ENCODE measurements at places on chromosomes 4 and X. TPM values are rescaled to one million over a fixed set of nuclear protein-coding genes. Genes with fewer than 3 reads are reported as not detected.

The TCP11X2 gene
- 0.22 TPM for total RNA-seq

DNA sequence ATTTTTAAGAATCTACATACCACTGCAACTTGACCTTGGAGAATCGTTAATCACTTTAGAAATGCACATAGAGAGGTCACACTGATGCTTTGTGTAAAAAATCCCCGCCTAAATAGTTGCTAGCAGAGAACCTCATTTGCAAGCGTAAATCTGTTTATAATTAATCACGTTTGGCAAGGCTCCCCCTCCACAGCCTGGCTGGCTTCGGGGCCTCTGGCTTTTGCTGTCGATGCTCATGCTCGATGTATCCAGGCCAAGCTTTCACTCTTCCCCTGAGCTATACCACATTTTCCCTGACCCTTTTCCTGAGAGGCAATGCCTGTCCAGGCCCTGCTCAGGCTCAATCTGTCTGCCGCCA is 23.4 kb downstream of the CYTL1 start:
- peaks cover 10% of the 10 kb centered on the region for H3K4me1 ChIP-seq
- no peak overlapping the region for H3K27ac ChIP-seq
- H3K27me3 ChIP-seq, result no peaks in the 10 kb centered on the region
- no peak for DNase-seq

GRCh38 chr4:38049545-38050170 is 89.5 kb downstream of the PTTG2 start:
- peaks cover 8% of the 10 kb centered on the region for H3K4me1 ChIP-seq
- DNase-seq, result no peak
- H3K36me3 ChIP-seq, result no peaks in the 10 kb centered on the region
- H3K4me3 ChIP-seq, result no peak overlapping the region
- H3K27ac ChIP-seq, result no peak overlapping the region

GRCh38 chrX:9885150-9885549 is 82.0 kb upstream of the CLDN34 start:
- peaks cover 6% of the 10 kb centered on the region for H3K4me1 ChIP-seq
- H3K36me3 ChIP-seq, result no peaks in the 10 kb centered on the region
- no peaks in the 10 kb centered on the region for H3K27me3 ChIP-seq

Data from ovary (tissue), 10 donors.